ENCODE measurements at places on chromosomes 12 and 14.
A peak's percentile ranks its signal among the peaks of the same experiment; 100 is the strongest.

DNA sequence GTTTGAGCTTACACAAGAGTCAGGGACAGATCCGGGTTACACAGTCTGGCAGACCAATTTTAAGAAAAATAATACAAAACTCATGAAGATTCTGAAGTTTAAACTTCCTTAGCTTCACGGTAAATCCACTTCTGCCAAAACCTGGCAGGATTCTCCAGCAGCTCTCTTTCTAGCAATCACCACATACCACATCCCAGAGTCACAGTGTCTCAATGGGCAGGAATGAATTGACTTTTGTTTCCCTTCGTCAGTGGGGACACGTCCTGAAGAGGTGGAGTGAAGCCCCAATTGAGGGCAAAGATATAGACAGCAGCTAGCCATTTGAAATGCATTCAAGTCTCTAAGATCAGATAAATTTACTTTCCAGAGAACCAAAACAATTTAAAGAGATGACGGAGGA lies 117.1 kb upstream of the ARHGAP5 start:
- DNase-seq, result no peak

DNA sequence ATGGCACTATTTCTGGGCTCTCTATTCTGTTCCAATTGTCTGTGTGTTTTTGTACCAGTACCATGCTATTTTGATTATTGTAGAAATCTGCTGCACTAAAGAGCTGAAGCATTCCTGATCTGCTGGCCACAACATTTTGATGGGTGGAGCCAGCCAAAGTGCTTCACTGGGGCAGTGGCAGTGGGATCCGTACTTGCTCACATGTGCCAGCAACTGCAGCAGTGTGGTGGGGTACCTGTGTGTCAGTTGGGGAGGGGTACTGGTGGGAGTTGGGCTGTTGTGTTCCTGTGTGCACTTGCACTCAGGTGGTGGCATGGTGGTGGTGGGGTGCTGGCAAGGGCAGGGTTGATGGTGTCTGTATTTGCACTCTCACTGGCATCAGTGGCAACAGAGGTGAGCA lies 204.6 kb upstream of the ALG10 start:
- no peak for DNase-seq

- peak; percentile 9 for DNase-seq
These were observed 172.2 kb upstream of the ATP2B1 start for GRCh38 chr12:89880690-89881350.

DNA sequence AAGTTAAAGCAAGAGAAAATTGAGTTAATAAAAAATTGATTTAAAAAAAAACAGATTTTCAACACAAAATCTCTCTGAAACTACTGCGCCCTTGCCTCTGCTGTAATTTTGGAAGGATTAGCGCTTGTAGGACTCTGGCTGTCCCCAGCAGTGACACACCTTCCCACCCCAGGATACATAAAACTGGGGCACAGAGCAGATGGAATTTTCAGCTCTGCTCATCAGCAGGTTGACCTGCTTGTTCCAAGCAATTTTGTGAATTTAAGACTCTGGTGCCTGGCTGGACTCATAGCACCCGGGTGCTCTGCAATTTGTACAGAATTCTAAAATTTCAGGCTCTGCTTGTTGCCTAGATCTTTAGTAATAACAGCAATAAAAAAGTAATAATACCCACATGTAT lies 257.8 kb upstream of the GARIN6 start:
- DNase-seq, result no peak

- DNase-seq, result no peak
These were observed 256.2 kb upstream of the CPNE8 start for GRCh38 chr12:39161465-39162085.

- no peak for DNase-seq
These were observed 6.1 kb upstream of the KRAS start for GRCh38 chr12:25256826-25257225.

DNA sequence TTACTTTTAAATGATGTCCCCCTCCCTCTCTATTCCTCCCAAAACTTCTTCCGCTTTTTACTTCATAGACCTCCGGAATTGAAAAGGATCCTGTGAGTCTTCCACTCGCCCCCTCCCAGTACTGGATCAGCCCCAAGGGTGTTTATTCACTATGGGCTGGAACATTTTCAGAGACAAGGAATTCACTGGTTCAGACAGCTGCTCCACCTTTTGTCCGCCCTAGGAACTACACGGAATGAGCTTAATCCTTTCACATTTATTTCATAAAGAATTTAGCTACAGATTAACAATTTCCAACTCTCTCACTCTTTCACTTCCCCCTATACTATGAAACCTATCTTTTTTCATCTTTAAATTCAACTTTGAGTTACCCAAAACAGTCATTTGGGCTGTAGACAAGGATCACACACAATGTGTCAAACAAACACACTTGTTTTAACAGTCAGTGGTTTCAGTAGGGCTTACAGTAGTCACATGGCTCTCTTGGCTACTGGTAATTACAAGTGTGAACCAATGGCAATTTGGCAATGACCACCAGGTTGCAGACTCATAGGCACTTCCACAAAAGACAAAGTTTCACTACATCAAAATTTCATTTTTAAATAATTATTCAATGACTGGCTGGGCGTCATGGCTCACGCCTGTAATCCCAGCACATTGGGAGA lies 20.6 kb downstream of the CNIH1 start:
- DNase-seq, result no peak

GRCh38 chr14:22276913-22277816 lies 311.9 kb downstream of the DAD1 start:
- DNase-seq, result no peak

DNA sequence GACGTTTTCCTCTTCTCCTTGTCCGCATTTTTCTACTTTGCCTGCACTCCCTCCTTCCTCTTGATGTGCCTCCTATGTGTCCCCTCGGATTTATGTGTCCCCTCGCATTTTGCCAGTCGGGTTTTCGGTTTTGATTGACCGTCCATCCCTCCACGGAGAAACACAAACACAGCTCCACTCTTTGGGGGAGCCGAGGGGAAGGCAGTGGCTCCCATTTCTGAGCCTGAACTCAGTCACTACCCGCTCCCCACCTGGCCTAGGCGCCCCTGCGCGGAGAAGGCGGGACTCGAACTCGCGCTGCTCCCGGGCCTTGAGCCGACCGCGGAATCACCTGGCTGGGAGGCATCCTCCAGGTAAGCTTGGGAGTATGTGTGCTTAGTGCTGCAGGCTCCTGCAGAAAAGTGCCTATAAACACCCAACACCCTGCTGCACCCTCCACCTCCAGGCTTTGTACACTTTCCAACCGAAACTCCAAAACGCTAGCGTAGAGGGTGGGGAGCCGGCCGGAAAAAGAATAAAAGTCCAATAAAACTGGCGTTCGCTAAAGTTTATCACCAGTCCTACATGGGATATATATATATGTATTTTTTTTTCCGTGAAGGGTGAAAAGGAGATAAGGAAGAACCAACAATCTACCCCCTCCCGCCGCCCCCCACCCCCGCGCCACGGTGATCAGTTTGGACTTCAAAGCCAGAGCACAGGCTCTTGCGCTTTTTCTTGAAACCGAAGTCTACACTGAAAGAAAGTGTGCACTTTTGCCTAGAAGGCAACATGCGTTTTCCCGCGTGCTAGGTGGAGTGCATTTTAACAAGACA lies 3.3 kb upstream of the CCND2 start:
- DNase-seq, result no peak

DNA sequence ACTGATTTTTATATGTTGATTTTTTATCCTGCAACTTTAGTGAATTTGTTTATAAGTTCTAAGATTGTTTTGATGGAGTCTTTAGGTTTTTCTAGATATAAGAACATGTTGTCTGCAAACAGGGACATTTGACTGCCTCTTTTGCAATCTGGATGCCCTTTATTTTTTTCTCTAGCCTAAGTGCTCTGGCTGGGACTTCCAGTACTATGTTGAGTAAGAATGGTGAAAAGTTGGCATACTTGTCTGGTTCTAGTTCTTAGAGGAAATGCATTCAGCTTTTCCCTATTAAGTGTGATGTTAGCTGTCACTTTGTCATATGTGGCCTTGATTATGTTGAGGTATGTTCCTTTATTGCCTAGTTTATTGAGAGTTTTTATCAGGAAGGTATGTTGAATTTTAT lies 68.1 kb downstream of the ERC1 start:
- DNase-seq, result no peak

- no peak for DNase-seq
These were observed 77.7 kb downstream of the PPP2R5C start for GRCh38 chr14:101839236-101839635.

- no peak for DNase-seq
These were observed 9.1 kb upstream of the TDG start for GRCh38 chr12:103956509-103957027.

DNA sequence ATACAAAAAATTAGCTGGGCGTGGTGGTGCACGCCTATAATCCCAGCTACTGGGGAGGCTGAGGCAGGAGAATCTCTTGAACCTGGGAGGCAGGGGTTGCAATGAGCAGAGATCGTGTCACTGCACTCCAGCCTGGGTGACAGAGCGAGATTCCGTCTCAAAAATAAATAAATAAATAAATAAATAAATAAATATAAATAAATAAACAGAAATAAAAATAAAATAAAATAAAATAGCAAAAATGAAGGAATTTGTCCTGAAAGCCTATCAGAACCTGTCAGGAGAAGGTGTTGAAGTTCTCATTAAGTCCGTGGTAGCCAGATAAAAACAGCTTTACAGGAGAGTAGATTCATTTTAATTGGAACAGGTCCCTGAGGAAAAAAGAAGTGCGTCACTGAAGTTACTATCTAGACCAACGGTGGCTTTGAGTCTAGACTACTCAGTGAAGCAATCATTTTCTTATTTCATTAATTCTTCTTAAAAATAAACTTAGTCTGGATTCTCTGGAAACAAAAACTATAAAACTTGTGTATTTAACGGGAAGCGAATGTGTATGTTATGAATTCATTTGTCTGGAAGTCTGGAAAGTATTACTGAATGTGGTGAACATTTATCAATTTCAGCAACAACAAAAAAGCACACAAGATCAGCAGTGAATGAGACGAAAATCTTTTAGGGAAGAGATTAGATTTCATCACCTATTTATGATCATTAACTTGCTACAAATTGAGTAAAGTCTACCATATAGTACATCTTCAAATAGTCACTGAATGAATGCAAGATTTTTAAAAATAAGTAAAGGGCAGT lies 248.5 kb upstream of the PDE3A start:
- no peak for DNase-seq

DNA sequence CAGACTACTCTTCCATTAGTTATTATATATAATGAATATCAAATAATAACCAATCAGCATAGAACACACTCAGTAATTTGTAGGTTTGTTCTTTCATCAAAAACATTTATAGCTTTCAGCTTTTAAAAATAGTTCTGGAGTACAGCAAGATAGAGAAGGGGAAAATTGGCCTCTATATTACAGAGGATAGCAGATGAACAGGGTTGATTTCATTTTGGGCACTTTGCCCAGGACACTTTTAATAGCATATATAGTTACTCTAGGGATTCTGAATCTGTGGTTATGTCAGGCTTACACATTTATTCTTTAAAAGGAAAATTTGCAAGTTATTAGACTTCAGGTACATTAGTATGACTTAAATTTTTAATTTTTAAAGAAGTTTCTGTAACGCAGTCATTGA lies 52.6 kb downstream of the IFT81 start:
- no peak for DNase-seq

GRCh38 chr12:131147894-131148293 lies 194.2 kb downstream of the ADGRD1 start:
- no peak for DNase-seq

GRCh38 chr14:65937079-65937959 lies 524.8 kb downstream of the FUT8 start:
- DNase-seq, result no peak

DNA sequence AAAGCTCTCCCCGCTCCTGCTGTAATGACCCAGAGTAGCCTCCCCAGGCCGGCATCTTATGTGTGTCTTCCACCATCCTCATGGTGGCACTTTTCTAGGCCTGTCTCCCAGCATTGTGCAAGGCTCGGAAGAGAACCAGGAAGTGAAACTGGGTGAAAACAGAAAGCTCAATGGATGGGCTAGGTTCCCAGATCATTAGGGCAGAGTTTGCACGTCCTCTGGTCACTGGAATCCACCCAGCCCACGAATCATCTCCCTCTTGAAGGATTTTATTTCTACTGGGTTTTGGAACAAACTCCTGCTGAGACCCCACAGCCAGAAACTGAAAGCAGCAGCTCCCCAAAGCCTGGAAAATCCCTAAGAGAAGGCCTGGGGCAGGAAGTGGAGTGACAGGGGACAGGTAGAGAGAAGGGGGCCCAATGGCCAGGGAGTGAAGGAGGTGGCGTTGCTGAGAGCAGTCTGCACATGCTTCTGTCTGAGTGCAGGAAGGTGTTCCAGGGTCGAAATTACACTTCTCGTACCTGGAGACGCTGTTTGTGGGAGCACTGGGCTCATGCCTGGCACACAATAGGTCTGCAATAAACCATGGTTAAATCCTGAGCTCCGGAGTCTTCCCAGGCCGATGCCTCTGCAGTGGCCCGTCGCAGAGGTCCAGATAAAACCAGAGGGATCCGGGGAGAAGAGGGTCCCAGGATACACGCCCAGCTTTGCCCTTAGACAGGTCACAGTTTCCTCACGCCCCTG lies 15.6 kb downstream of the ACVRL1 start:
- no peak for DNase-seq

GRCh38 chr12:18141048-18141982 lies 51.3 kb upstream of the RERGL start:
- DNase-seq, result no peak

- DNase-seq, result no peak
These were observed 173.5 kb upstream of the KRR1 start for GRCh38 chr12:75684678-75685616.

- no peak for DNase-seq
These were observed 65.1 kb downstream of the TRAFD1 start for GRCh38 chr12:112190231-112191025.

GRCh38 chr14:66056268-66056907 lies 429.8 kb upstream of the CCDC196 start:
- no peak for DNase-seq

DNA sequence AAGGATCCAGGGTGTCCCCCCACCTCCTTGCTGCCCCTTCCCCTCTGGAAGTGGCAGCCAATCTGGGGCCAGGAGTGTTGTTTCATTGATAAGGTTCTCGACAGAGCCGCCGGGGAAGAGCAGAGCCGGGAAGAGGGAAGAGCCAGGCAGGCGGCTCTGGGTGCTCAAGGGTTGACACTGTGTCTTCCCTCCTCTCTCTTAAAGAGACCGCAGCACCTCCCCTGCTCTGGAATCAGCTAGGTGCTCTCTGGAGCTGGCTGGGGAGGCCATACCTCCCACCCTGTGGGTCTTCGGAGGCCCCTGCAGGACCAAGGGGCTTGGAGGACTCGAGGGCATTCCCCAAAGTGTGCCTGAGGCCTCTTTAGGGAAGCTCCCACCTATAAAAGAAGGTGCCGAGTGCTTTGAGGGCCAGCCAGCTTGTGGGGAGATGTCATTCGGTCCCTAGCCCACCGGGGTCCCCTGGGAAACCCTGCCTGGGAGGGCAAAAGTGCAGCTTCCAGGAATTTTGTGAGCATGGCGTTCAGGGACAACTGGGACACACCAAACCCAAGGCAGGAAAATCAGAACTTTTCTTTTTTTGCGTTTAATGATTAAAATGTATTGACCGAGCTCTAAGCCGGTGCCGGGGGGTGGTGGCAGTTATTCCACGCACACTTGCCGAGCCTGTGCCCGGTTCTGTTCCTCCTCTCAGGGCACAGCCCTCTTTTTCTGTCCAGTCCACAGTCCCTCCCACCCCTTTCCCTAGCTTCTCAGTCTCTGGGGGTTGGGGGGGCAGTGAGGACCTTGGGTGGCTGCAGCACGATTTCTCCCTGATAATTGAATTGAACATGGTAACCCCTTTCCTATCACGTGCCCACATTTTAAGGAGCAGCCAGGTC lies 3.0 kb downstream of the SETD1B start:
- no peak for DNase-seq
